Lower lobe of right lung (tissue), 2 donors: ENCODE measurements at places on chromosomes 6 and 20. TPM values are rescaled to one million over a fixed set of nuclear protein-coding genes. Genes with fewer than 3 reads are reported as not detected.
A peak's percentile ranks its signal among the peaks of the same experiment; 100 is the strongest.

GRCh38 chr6:101545191-101545590 is 151.7 kb downstream of the GRIK2 start:
- H3K4me3 ChIP-seq = no peak overlapping the region
- H3K27me3 ChIP-seq = no peaks in the 10 kb centered on the region
- no peak for DNase-seq
- H3K27ac ChIP-seq = no peak overlapping the region

DNA sequence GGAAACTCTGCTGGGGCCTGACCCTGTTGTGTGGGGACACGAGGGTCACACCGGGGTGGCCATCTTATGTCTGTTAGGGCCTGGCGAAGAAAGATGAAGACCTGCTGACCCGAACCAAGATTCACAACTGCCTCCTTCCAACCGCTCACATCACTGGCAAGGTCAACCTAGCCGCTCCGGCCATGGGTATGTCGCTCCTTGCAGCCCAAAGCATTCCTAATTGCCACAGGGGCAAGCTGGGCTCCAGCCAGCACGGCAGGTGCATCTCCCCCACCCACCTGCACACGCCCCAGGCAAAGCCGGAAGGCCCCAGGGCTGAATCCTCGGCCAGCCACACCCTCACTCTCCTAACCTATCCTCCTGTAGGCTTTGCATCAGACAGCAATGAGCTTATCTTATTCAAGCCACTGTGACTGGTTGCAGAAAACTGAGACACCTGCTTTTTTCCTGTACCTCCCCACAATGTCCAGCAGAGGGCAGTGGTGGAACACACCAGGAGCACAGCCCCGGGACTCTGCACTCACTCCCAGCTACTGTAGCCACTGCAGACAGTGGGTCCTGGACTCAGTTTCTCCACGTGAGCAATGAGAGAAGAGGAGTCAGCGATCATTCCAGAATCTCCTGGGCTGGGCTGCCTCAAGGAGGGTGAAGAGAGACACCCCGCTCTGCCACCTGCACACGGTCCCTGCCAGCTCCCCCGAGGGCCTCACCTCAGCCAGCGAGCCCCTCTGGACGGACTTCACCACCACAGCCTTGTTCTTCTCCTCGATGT is 170.2 kb downstream of the PREX1 start:
- H3K36me3 ChIP-seq = peaks cover 73% of the 10 kb centered on the region
- no peak overlapping the region for H3K27ac ChIP-seq
- DNase-seq = peak; percentile 67
- H3K27me3 ChIP-seq = no peaks in the 10 kb centered on the region
- H3K4me1 ChIP-seq = peaks cover 6% of the 10 kb centered on the region
- no peak overlapping the region for H3K4me3 ChIP-seq

- peak overlapping the region; percentile 61 for H3K27ac ChIP-seq
- no peaks in the 10 kb centered on the region for H3K27me3 ChIP-seq
- no peaks in the 10 kb centered on the region for H3K36me3 ChIP-seq
- DNase-seq = no peak
These were observed 58.7 kb downstream of the KIF13A start for GRCh38 chr6:17928514-17929430.

- H3K27me3 ChIP-seq = no peaks in the 10 kb centered on the region
- no peak overlapping the region for H3K4me3 ChIP-seq
- DNase-seq = peak; percentile 63
- no peaks in the 10 kb centered on the region for H3K36me3 ChIP-seq
These were observed 148.3 kb upstream of the RPS6KA2 start for GRCh38 chr6:166775180-166775922.

DNA sequence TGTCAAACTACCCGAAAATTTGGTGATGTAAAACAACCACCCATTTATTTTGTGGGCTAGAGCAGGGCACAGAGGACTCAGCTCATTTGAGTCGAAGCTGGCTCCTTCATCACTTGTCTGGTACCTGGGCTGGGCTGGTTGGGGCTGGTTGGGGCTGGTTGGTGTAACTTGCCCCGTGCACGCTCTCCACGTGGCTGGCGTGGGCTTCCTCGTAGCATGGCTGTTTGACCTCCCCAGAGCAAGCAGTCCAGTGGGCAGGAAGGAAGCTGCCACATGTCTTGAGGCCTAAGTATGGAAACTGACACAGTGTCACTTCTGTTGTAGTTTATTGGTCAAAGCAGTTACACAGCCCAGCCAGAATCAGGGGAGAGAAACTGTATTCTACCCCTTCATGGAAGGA is 27.1 kb downstream of the BCAS4 start:
- H3K4me3 ChIP-seq = no peak overlapping the region
- no peaks in the 10 kb centered on the region for H3K36me3 ChIP-seq
- DNase-seq = no peak
- peaks cover 8% of the 10 kb centered on the region for H3K4me1 ChIP-seq

DNA sequence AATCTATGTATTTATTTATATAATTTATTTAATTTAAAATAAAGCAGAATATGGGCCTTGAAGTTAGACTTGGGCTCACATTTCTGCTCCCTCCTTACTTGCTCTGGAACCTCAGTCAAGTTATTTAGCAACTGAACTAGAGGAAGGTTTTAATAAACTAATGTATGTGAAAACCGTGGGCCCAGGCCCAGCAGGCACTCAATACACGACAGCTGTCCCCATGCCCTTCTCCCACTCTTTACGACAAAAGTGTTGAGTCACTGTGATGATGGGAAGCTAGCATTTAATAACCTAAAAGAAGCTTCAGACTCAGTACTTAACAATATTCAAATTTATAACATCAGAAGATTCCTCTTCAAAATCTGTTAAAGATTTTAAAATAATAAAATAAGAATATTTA is 46.7 kb downstream of the SERAC1 start:
- H3K4me3 ChIP-seq = no peak overlapping the region
- no peaks in the 10 kb centered on the region for H3K4me1 ChIP-seq
- H3K27me3 ChIP-seq = no peaks in the 10 kb centered on the region
- H3K27ac ChIP-seq = no peak overlapping the region
- no peak for DNase-seq
- H3K36me3 ChIP-seq = peaks cover 23% of the 10 kb centered on the region

DNA sequence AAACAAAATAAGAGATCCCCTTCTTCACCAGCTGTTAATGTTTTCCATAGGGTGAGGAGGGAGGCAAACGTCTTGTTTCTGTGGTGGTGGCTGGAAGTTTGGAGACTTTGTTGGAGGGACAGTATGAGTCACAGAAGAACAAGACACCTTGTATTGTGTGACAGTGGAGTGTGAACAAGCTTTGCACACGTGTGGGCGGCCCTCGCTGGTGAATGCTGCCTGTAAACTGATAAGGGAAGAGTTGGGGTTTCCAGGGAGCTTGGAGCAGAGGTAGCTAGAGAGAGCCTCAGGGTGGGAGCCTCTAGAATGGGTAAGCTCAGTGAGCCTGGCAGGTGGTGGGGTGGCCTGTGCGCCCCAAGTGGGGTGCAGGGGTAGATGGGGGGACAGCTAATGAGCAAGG is 78.3 kb downstream of the ZDHHC14 start:
- H3K27me3 ChIP-seq = no peaks in the 10 kb centered on the region
- H3K4me3 ChIP-seq = no peak overlapping the region
- no peak overlapping the region for H3K27ac ChIP-seq
- DNase-seq = no peak
- H3K4me1 ChIP-seq = peaks cover 24% of the 10 kb centered on the region

ATP6V1G2 gene
- 1.6 TPM for total RNA-seq
